ENCODE measurements at places on chromosomes 11 and 22.

DNA sequence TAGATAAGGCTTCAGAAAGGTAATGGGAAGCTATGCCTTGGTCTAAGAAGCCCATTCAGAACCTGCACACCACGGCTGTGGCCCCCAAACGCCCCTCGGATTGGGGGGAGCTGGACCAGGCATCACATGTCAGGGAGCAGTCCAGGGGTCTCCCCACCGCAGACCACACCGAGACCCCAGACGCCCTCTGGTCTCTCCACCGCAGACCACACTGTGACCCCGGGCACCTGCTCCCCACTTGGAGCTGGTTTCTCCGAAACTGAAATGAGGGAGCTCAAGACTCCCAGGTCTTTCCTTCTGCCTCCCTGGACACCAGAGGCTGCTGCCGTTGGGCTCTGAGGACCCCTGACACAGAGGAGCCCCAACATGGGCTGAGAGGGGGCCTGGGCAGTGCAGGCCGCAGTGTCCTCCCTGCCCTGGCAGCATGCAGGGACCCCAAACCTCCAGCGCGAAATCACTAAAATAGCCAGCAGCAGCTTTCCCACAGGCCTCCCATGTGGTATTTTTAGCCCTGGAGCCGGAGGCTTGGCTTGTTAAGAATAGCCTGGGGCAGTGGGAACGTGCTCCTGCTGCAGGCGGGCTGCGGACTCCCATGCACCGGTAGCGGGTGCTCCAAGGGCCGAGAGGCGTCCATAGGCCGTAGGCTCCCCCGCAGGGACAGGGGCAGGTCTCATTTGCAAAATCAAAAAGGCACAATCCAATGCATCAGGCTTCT, 7.7 kb downstream of the LINC01488 start:
- no peak for DNase-seq

DNA sequence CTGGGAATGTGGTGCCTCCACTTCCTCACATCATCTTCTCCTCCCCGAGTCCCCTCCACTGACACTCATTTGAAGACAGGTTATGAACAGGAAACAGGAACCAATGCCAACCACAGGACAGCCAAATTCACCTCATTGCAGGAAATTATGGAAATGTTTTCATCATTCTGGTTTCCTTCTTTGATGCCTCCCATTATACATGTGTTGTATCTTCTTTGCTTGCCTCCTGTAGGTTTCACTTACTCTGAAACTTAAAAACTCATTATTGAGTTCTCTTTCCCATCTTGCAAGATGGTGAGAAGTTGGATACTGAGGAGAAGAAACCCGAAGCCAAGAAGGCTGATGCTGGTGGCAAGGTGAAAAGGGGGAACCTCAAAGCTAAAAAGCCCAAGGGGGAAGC, 108.5 kb downstream of the PHF21B start:
- DNase-seq: no peak

GRCh38 chr22:18110194-18110953, at the start of gene TUBA8:
Gene TUBA8 (plus strand): TSS chr22:18110809. CDS start chr22:18110866, 57 bp downstream.
- no peak for DNase-seq

DNA sequence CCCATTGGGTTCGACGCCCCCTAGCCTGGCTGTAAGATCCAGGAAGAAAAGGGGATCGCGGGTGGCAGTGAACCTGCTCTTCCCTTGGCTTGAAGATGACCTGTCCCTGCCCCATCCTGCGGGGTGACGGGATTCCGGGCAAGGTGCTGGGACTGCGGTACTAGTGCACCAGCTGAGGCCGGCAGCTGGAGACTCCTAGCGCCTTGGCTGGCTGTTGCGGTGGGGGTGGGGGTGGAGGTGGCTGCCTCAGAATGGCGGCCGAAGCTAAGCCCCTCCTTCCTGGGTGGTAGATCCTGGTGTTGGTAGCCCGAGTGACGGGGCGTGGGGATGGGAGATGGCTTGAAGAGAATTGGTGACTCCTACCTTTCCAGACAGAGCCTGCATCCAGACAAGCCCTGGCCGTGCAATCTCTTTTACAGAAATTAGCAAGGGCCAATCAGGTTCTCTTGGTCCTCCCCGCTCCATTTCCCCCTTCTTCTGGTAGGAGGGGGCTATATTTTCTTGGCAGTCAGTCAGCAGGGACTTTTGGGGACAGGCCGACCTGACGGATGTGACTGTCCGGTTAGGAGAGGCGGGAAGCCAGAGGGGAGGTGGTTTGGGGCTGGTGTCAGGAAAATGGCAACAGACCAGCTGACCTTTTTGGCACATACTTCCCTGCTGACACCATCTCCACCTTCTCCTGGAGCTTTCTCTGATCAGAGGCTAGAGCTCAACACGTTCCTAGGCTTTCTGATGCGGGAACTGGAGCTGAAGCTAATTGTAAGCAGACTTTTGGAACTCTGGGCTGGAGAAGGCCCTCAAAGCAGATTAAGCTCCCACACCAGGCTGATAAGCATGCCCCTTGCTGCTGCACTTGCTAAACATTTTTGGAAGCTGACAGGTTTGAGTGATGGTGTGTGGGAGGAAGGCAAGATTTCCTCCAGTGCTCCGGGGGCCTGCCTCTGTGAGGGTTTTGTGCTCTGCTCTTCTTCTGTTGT, 2.0 kb downstream of the NAV2 start:
- no peak for DNase-seq

GRCh38 chr11:90700789-90701439, 478.1 kb upstream of the CHORDC1 start:
- DNase-seq: no peak

DNA sequence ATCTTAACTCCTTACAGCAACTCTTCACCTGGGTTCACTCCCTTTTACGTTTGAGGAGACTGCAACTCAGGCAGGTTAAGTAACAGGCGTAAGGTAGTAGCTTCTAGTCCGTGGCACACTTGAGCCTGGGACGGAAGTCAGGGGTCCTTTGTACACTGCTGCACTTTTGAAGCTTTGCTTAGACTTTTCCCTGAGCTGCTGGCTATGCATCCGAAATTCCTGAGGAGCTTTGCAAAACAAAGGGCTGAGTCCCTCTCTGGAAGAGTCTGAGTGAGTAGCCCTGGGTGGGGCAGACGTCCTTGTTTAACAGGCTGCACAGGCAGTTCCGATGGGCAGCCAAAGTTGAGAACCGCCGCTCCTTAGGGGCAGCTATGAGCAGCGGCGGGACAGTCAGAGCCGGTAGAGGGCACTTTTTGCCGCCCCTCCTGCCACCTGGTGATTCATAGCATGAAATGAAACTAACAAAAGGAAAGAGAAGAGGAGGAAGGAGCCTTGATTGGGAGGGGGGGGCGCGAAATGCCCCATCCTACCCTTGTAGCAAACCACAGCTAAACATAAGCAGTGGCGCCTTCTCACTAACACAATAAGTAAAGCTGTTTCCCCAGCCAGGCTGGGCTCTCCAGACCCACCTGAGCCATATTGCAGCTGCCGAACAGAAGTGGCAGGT, 1.4 kb downstream of the TMEM109 start:
- DNase-seq: no peak

- no peak for DNase-seq
Observed at GRCh38 chr11:9642894-9643293, 21.0 kb upstream of the SWAP70 start.

- no peak for DNase-seq
Observed at GRCh38 chr22:36399472-36399778, 11.7 kb upstream of the MYH9 start.

DNA sequence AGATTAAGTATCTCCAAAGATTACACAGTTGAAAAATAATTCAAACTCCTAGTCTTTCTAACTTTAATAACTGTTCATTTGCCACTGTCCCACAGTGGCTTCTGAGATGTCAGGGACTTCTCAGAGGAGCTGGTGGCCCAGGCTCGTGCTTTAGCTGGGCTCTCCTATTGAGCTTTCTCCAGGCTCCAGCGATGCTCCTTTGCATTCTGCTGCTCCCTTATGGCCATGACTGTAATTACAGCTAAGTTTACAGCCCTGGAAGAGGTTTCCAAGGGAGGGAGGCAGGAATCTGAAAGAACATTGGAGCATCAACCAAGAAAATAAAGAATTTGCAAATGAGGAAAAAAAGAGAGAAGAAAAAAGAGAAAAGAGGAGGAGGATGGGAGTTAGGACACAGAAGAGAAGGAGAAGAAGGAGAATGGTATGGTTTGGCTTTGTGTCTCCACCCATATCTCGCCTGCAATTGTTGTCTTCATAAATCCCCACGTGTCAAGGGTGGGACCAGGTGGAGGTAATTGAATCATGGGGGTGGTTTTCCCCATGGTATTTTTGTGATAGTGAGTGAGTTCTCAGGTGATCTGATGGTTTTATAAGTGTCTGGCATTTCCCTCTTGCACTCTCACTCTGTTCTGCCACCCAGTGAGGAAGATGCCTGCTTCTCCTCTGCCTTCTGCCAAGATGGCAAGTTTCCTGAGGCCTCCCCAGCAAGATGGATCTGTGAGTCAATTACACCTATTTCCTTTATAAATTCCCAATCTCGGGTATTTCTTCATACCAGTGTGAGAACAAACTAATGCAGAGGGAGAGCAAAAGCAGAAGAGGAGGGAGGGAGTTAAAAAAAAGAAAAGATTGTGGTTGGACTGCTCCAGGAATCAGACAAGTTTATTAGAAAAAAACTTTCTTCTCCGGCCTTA, 857.0 kb downstream of the KCNA4 start:
- DNase-seq: peak; percentile 75

DNA sequence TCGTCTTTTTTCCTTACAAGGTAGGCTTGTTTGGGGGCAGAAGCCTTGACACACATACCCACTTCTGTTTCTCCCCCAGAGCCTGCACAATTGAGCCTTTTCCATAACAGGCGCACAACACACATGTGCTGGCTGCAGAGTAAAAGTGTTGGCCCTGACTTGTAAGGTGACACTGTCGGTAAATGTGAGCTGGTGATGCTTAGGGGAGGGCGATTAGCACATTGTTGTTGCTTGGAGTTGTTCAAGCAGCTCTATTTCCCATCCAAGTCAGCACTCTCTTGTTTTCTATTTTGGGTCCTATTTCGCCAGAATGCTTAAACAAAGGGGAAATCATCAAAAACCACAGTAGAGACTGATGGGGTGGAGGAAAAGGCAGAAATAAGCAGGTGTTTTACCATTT, 51.9 kb upstream of the PTPRJ start:
- DNase-seq: no peak

DNA sequence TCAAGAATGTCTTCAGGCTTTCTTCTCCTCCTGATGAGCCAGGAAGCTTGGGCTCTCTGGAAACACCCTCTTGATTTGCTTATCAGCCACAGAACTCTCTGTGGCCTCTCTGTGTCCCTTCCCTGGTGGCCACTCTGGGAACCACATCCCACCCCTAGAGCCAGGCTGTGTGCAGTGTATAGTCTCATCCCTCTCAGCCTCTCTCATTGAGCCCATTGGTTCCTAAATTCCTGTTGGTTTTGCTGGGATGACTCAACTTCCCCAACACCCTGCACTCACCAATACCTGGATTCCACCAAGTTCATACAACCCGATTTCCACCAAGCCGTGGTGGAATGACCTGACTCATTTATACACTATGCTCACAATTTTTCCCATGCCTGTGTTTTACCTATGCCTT, 5.2 kb downstream of the IRAG1 start:
- DNase-seq: no peak

DNA sequence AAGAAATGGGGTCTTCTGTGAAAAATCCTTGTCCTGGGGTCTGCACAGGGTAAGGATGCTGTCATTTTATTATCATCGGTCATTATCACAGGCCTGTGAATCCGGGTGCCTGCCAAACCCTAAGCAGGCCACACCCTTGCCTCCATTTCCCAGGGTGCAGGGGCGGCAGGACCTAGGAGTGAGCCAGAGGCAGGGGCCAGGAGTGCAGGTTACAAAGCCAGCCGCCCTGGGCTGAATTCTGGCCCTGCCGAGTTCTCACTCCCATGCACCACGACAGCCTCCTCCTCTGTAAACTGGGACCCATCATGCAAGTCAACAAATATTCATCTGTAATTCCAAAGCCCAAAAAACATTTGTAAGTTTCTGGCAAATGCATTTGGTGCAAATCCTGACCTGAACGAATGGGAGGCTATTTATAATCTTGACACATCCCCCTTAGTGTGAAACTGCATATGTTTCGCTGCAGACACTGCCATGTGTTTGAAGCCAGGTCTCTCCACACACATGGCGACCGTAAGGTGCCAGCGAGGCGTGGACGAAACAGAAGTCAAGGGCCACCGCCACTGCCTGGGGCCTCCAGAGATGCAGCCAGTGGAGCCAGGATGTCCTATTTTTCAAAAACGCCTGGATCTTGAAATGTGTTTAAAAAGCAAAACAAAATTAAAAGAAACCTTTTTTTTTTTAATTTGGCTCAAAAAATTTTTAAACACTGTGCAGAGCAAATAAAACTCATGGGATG, 6.7 kb downstream of the CD5 start:
- no peak for DNase-seq

DNA sequence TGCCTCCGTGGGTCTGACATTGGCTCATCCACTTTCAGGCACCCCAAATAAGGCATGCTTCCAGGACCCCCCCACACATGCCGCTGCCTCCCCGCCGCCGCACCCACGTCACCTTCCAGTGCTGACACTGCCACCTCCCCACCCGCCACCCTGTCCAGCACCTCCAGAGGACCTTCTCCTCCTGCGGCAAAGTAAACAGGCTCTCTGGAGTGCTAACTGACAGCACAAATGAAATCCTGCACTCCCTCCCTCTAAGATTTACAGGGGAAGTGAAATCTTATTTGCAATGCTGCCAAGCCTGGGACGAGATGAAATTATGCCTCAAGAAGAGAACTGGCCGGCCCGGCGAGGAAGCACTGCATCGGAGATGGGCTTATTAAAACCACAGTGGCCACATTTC, 35.3 kb downstream of the MACROD1 start:
- DNase-seq: no peak

DNA sequence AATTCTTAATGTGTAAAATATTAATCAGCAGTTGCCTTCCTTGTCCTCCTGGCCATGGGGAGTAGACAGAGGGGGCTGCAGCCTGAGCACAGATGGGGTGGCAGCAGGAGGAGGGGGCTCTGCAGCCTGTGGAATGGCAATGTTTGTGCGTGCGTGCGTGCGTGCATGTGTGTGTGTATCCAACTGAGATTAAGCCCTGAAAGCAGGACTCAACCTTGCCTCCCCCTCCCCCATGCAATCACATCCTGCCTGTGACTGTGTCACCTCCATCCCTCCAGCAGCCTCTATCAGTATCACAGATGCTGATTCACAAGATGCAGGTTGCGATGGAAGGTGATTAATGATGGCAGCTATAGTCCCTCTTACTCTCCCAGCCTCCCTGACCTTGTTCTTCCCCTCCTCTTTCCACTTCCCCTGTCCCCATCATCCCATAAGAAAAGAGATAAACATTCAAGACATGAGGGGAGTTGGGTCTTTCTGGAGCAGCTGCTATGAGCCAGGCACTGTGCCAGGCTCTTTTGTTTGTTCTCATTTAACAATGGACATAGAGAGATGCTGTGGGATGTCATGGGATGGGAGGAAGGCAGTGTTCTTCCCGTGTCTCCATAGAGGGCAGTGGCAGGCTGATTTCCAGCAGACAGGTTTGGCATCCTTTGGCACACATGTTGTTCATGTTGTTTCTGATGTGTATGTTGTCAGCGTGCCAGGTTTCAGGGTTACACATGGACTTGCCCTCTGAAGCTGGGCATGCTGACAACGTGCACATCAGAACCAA, 43.8 kb upstream of the NECTIN1 start:
- DNase-seq: no peak
